AG10803 (cell line): ENCODE measurements at places on chromosomes 12 and 14.

GRCh38 chr12:115871714-115872113 is 405.8 kb downstream of the MED13L start:
- peak; percentile 24 for DNase-seq

DNA sequence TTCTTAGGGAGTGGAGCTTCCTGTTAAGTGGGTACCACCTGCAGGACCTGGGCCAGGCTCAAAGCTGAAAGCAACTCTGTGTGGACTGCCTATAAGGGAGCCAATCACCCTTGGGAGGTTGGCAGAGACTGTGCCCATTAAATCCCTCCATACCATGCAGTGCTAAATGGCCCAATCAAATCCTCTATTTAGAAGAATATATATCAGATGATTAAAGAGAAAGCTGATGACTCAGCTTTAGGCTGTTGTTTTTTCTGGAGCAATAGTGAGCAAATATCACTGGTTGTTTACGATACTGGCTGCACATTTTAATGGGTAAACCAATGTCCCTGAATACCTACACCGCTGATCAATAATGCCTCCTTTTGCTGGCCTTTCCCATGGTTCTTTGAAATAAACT is 101.3 kb downstream of the TMX1 start:
- DNase-seq, result no peak

- DNase-seq, result peak; percentile 91
These were observed 36.9 kb downstream of the ITPK1 start for GRCh38 chr14:93078870-93079269.

DNA sequence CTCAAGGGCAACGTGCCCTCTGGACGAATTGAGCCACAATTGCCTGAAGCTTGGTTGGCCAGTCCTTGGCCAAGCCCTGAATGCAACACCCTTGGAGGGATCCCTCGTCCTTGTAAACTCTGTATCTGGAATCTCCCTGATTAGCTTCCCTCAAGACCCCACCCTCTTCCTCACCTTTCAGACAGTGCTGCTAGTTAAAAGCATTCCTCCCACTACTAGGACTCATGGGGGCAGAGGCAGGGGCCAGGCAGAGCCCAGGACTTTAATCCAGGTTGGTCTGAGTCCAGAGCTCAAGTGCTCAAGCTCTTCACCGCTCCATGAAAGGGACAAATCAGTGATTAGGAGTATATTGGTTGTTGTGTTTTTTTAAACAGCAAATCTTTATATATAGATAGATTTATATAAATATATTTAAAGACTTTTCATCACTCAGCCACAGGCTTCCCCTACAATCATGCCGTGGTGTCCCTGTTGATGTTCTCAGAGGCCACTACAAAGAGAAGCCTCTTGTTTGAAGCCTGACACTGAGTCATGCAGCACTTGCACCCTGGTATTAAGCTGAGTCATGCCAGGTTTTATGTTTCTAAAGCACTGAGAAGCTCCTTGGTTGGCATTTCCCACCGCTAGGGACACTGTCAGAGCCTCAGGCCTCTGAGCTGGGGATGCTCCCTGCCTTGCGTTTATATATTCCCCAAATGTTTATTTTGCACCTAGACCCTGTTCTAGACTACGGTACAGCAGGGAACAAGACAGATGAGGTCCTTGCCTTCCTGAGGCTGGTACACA is 53.8 kb upstream of the GSC start:
- peak; percentile 19 for DNase-seq

DNA sequence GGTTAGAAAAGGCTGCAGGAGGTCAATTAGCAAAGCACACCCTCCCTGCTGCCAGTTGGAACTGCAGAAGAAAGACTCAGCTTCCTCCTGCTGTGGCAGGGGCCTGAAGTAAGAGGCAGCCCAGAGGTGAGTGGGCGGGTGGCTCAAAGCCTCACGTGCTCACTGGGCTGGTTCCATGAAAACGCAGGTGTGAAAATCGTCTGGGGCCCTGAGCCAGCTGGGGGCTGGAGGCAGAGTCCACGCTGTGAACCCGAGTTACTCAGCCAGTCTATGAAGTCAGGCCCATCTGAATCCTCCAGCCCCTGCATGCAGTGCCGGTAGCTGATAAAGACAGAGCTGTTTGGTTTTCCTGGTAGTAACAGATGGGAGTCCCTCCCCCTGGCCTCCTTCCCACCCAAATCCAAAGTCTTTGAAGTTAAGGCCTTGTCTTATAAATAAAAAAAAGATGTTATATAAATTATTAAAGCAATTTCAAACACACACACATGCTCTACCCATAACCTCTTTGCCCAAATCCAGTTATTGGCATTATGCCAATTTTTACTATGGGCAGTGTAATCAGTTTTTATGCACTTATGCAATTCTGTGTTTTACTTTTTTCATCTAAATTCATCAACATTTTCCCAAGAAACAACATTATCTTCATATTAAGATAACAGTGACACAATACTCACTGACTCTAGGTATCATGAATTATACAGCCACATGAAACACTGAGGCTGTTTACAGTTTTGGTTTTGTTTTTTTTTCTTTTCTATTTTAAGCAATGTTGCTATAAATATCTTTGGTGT is 57.9 kb upstream of the PNMA1 start:
- DNase-seq, result no peak

- DNase-seq, result no peak
These were observed 104.4 kb downstream of the ETV6 start for GRCh38 chr12:11753826-11754225.

DNA sequence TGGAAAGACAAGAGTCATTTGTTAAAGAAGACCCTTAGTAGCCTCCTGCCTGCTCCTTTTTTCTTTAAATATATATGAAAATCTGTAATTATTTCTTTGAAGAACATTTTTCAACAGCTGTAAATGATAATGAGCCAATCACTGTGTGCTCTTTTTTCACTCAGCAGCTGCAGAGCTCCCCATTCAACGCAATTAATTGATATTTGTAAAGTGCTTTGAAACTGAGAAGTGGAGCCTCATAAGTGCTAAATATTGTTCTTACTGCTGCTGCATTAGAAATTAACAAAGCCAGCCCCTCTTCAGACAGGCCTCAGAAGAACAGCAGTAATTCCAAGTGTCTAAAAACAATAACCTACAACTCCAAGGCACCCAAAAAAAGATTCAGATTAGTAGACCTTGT is 224.3 kb downstream of the GXYLT1 start:
- DNase-seq, result no peak

- no peak for DNase-seq
These were observed at the start of gene NOVA1 for GRCh38 chr14:26597589-26598080. Gene NOVA1 (minus strand): TSS chr14:26598033. CDS start chr14:26597436, 597 bp downstream.

DNA sequence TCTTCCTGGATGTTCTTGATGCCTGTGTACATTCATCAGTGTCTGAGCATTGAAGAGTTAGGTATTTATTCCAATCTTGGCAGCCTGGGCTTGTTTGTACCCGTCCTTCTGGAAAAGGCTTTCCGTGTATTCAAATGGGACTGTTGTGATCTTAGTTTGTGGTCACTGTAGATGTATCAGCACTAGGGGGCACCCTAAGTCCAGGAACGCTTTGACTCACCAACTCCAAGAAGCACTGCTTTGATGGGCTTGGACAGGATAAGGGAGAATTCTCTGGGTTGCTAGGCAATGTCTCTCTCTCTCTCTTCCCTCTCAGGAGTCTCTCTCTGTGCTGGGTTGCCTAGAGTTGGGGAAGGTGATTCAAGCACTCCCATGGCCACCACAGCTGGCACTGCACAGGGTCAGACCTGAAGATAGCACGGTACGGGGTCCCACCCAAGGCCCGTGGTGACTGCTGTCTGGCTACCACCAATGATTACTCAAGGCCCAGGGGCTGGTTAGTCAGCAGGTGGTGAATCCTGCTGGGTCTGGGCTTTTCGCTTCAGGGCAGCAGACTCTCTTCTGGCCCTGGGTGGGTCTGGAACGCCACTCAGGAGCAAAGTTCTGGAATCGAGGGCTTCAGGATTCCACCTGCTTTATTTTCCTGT is 211.1 kb upstream of the RGS6 start:
- peak; percentile 85 for DNase-seq
